HFFc6 (cell line): ENCODE measurements at places on chromosomes 2 and 18. TPM values are rescaled to one million over a fixed set of nuclear protein-coding genes. Genes with fewer than 3 reads are reported as not detected.

GRCh38 chr2:160609346-160609745 lies 115.7 kb upstream of the RBMS1 start:
- no peak for DNase-seq

- DNase-seq, result no peak
These were observed 154.9 kb upstream of the SMIM21 start for GRCh38 chr18:75582406-75582821.

DNA sequence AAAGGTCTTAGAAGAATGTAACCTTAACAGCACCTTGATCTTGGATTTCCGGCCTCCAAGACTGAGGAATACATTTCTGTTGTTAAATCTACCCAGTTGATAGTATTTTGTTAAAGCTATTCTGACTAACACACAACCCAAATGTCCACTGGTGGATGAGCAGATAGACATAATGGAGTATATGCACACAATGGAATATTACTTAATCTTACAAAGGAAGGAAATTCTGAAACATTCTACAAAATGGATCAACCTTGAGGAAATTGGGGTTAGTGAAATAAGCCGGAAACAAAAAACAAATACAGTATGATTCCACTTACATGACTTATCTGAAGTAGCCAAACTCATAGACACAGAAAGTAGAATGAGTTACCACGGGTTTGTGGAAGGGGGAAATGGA lies 168.7 kb downstream of the ZNF804A start:
- no peak for DNase-seq

Gene PDE1A
- total RNA-seq, result 2.8 to 8.0 TPM (median 4.9 TPM) in 3 replicates

- DNase-seq, result no peak
These were observed 99.0 kb downstream of the NCK2 start for GRCh38 chr2:105843476-105844374.

DNA sequence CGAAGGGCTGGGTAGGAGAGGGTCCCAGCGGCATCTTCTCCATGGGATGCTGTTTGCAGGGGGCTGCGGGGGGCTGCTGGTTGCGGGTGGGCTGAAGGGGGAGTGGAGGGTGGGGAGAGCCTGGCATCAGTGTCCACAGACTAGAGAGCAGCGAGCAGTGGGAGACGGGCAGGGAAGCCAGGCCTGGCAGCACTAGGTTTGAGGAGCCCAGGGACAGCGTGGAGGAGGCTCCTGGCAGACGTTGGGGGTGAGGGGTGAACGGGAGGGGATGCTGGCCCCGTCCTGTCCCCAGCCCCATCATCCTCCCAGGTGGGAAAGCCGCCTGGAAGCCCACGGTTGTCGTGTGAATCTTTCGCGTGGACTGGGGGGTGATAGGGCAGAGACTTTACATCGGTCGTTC lies 48.2 kb upstream of the TFCP2L1 start:
- no peak for DNase-seq

DNA sequence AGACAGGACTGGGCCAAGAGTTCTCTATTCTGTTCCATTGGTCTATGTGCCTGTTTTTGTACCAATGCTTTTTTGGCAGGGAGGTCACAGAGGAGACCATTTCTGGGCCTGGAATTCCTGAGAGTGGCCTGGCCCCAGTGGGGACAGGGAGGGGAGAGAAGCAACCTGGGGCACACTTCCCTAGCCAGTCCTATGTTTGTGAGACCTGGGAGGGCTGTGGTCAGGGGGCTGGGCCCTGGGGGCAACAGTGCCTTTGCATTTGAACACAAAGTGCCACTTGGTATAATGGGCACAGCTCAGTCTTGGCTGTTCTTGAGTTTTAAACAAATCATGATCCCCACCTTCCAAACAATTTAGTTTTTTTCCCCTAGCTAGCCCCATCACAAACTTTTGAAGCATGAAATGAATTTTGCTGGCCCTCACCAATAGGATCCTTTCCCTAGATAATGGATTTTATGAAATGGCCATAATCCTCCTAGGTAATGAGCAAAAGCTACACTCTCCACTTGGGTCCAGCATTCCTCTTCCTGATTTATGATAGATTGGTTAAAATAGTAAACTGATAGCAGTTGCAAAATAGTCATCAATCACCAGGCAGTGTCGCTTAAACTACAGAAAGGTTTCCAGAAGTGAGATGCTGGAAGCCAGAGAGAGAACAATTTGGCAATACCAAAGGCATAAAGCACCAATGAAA lies 133.5 kb downstream of the GLI2 start:
- DNase-seq, result no peak

DNA sequence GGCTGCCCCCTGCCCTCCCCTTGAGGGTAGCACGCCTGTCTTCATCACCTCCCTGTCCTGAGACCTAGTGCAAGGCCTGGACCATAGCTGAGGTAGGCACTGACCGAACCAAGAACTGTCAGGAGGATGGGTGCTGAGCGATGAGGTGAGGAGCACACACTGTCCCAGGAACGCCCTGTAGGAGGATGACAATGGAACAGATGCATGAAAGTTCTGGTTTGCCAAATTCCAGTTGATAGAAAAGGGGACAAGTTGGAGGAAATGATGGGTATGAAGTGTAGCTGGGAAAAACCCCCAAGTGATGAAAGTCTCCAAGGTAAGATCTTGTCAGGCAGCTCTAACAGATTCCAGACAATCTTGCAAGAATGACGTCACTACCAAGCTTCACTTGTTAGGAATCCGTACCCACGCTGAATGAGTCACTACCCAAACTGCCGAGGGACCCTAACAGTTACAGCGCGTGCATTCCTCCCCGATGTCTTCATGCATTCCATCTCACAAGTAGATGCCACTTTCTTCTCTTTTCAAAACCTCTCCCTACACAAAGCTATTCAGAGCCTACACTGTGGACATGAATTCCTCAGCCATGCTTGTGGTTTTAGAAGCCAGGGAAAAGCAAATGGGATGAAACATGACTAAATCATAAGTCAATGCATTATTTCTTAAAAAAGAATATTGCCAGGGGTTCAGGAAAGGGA lies 27.6 kb downstream of the MRPL33 start:
- DNase-seq, result peak; percentile 100

Gene GDF7
- total RNA-seq, result not detected in 3 replicates

DNA sequence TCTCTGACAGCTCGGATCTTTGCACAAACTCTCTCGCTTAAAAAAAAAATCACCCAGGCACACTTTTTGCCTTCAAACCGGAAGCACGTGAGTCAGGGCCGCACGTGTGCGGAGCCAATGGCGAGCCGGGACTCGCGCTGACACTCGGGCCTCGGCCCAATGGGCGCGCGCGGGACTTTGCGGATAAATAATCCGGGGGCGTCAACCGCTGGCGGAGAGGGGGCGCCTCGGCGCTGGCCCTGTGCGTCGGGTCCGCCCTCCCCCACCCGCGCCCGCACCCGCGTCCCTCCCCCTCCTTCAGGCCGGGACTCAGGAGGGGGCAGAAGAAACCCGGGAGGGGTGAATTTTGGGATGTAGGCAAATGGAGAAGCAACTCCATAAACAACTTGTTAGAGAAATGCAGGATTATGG lies 319 bp upstream of the EN1 start:
- no peak for DNase-seq

GRCh38 chr2:164127971-164128527 lies 392.2 kb upstream of the FIGN start:
- no peak for DNase-seq
